ENCODE measurements at places on chromosomes 16 and 17. TPM values are rescaled to one million over a fixed set of nuclear protein-coding genes. Genes with fewer than 3 reads are reported as not detected.

HOXB1 gene
- not detected for total RNA-seq

PARD6A gene
- 5.6 TPM for total RNA-seq

GRCh38 chr17:2390199-2390836 is 10.5 kb downstream of the MNT start:
- H3K4me3 ChIP-seq, result no peak overlapping the region
- H3K27me3 ChIP-seq, result no peaks in the 10 kb centered on the region
- H3K4me1 ChIP-seq, result peaks cover 60% of the 10 kb centered on the region
- H3K27ac ChIP-seq, result peak overlapping the region; percentile 100

DNA sequence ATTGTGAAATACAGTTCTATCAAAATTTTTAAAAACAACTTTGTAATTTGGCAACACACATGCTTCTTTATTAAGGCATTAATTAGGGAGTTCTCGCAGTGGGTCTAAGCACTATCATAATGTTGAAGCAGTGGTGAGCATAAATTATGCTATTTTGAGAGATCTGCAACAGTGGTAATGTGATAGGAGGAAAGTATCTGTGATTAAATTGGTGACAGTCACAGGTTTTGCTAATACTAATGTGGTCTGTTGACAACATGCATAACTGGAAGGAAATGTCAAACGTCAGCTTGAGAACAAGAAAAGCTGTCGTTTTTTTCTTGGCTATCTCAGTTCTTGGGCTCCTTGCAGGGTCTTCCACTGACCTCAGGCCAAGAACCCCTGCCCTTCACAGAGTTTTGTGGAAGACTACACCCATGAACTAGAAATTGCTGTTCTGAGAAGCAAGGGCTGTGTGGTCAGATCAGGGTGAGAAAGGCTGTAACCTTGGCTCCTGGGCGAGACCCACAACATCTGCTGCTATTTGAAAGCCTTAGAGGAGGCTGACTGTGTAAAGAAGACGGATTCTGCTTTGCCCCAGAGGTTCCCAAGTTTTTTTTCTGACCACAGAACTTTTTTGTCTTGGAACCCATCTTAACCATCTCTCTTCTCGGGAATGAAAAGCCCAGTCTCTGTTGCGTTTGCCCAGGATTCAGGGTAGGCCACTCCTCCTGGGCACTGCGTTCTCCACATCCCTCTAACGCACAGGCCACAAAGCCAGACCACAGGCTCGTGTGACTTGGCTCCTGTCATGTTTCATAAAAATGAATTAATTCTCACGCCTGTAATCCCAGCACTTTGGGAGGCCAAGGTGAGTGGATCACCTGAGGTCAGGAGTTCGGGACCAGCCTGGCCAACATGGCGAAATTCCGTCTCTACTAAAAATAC is 13.9 kb downstream of the ATP2A1 start:
- H3K27me3 ChIP-seq, result no peaks in the 10 kb centered on the region
- peaks cover 15% of the 10 kb centered on the region for H3K4me1 ChIP-seq
- peaks cover 70% of the 10 kb centered on the region for H3K36me3 ChIP-seq
- peak overlapping the region; percentile 87 for H3K27ac ChIP-seq
- no peak overlapping the region for H3K4me3 ChIP-seq

DNA sequence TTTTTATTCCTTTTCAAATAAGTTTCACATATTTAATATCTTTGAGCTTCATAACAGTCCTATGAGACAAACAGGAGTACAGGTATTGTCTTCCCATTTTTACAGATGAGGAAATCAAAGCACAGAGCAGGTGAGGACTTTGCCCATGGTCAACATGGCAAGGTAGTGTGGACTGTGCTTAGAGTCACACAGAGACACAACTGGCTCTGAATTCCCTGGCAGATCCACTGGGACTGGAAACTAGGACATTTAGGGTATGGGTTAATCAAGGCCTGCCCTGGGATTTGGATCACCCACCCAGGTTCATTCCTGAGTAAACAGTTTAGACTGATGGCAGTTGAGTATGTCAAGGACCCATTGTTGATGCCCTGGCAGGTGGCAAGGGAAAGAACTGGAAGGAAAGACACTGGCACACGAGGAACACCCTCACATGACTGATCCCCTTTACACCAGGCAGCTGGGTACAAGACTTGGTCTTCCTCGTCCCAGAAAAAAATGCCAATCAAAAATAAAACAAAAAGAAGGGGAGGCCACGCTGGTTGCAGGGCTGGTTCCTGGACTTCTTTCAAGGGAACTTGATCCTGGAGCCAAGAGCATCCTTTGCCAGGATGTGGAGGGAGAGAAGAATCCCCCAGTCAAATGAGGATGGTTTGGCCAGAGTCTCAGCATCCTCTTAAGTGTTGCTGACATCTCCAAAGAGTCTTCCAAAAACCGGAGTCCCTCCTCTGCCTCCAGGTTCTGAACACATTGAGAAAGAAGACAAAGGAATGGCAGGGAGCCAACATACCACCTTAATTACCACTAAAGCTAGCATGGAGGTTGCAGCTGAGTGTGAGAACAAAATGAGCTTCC is 34.9 kb downstream of the CHD9 start:
- peaks cover 66% of the 10 kb centered on the region for H3K4me1 ChIP-seq
- peak overlapping the region; percentile 80 for H3K27ac ChIP-seq
- no peaks in the 10 kb centered on the region for H3K27me3 ChIP-seq
- no peaks in the 10 kb centered on the region for H3K36me3 ChIP-seq
- no peak overlapping the region for H3K4me3 ChIP-seq

GRCh38 chr17:50818921-50819657 is 16.3 kb upstream of the WFIKKN2 start:
- H3K27me3 ChIP-seq, result no peaks in the 10 kb centered on the region
- no peak overlapping the region for H3K4me3 ChIP-seq
- no peaks in the 10 kb centered on the region for H3K36me3 ChIP-seq
- no peaks in the 10 kb centered on the region for H3K4me1 ChIP-seq
- no peak overlapping the region for H3K27ac ChIP-seq
- no peak for DNase-seq

KIF2B gene
- total RNA-seq, result not detected

DNA sequence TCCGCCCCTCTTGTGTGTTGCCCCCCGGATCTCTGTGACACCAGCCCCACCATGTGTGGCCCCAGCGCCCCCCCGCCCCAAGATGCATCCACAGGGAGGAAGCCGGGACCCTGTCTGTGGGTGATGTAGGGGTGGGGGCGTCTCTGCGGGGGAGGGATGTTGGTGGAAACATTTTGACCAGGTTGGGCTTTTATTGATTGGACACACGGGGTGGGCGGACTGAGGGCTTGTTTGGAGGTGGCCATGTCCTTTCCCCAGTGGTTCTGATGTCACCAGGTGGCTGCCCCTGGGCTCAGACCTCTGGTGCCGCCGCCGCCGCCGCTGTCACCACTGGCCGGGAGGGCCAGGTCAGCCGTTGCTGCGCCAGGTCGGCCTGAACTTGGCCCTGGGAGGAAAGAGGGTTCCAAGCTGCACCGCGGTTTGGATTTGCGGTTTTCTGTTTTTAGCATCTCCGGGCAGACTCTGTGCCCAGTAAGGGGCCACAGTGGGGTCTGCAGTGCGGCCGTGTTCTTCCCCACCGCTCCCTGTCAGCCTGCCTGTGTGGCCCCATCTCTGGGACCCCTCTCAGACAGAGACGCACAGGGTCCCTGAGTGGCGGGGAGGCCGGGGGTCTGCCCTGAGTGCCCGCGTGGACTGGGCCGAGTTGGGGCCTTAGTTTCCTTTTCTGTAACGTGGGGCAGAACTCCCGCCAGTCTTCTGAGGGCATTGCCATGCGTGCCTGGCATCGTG is 19.8 kb downstream of the GSE1 start:
- no peak overlapping the region for H3K27ac ChIP-seq
- no peaks in the 10 kb centered on the region for H3K27me3 ChIP-seq
- H3K4me1 ChIP-seq, result peaks cover 44% of the 10 kb centered on the region
- no peak for DNase-seq

TOX3 gene
- total RNA-seq, result not detected

HSD17B1 gene
- 0.58 TPM for total RNA-seq

GRCh38 chr16:67246756-67247191 is 507 bp downstream of the FHOD1 start:
- peaks cover 45% of the 10 kb centered on the region for H3K4me1 ChIP-seq
- H3K36me3 ChIP-seq, result no peaks in the 10 kb centered on the region
- peak overlapping the region; percentile 99 for H3K27ac ChIP-seq
- H3K27me3 ChIP-seq, result no peaks in the 10 kb centered on the region
- peak overlapping the region; percentile 94 for H3K4me3 ChIP-seq

DNA sequence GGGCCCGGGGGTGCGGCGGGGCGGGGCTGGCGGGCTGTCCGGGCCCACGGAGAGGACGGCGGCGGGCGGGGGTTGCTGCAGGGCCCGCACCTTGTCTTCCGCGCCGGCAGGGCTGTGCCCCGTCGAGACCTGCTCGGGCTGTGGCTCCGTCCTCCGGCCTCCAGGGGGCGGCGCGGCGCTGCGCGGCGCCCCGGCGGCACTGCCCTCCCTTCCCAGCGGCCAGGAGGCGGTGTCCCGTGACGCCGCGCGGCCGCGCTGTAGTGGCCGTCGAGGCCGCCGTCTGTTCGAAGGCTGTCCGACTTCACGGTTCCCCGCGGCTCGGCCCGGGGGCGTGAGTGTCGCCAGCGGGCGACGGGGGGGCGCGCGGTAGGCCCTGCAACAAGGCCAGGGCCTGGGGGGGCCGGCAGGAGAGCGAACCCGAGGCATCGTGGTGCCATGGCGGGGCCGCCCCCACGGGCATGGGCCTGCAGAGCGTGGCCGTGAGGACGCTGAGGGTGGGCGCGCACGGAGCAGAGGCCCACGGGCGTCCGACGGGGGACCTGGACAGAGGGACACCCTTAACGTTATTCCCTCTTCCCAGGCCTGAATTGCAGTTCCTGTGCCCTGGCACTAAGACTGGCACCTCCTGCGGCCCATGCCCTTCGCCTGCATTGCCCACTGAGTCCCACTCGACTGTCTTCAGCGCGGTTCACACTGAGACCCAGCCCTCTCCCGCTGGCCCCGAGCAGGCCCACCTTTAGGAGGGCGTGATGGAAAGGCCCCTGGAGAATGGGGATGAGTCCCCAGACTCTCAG is at the start of gene PLEKHG4:
TSS of gene PLEKHG4 (plus strand) at position 237 of the 794 bp plus-strand sequence. CDS start at position 750, 513 bp downstream.
- no peaks in the 10 kb centered on the region for H3K27me3 ChIP-seq
- DNase-seq, result peak; percentile 80
- H3K27ac ChIP-seq, result no peak within 1 kb of the TSS
- peak within 1 kb of the TSS; percentile 59 for H3K4me3 ChIP-seq
- no peaks in the 10 kb centered on the region for H3K36me3 ChIP-seq

GRCh38 chr17:43530288-43531081 is 15.7 kb downstream of the ETV4 start:
- peak overlapping the region; percentile 71 for H3K27ac ChIP-seq
- peak overlapping the region; percentile 55 for H3K4me3 ChIP-seq
- no peaks in the 10 kb centered on the region for H3K27me3 ChIP-seq
- peaks cover 27% of the 10 kb centered on the region for H3K4me1 ChIP-seq
- H3K36me3 ChIP-seq, result peaks cover 13% of the 10 kb centered on the region
- DNase-seq, result peak; percentile 79

DNA sequence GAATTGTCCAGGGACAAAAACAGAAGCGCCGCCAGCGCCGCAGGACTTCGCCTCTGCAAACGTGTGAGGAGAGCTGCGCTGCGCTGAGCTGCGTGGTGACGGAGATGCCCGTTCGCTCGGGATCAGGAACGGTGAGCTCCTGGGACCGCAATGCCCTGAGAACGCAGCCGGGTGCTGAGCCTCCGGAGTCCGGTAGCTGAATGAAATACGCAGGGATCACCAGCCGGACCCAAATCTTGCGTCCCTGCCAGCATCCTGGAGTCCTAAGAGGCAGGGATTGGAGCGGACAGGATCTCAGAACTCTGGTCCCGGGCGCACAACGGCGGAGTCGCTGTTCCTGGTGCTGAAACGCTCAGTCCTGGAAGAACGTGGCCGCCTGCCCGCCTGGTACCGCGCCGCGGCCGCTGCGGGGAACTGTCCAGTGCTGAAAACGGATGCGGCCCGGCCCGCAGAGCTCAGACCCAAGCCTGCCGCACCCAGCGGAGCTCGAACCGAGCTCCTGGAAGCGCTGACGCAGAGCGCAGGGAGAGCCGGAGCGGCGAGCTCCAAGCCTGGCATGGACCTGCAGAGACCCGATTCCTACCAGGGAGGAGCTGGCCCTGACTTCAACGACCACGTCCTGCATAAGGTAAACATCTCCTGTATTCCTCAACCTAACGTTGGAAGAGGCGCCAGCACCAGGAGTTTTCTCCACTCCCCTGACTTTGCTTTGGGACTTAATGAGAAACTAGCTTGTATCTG is 41.5 kb downstream of the CD300LF start:
- no peak overlapping the region for H3K4me3 ChIP-seq
- DNase-seq, result peak; percentile 85
- H3K36me3 ChIP-seq, result no peaks in the 10 kb centered on the region
- H3K27me3 ChIP-seq, result peaks cover 3% of the 10 kb centered on the region

BCO1 gene
- total RNA-seq, result not detected

- H3K27me3 ChIP-seq, result peaks cover 4% of the 10 kb centered on the region
- no peaks in the 10 kb centered on the region for H3K4me1 ChIP-seq
- H3K36me3 ChIP-seq, result no peaks in the 10 kb centered on the region
Measured at GRCh38 chr16:86029131-86029741, 130.3 kb downstream of the IRF8 start.

GRCh38 chr17:50589095-50589705 is 28.7 kb downstream of the CACNA1G start:
- no peaks in the 10 kb centered on the region for H3K27me3 ChIP-seq
- H3K4me3 ChIP-seq, result no peak overlapping the region
- no peaks in the 10 kb centered on the region for H3K36me3 ChIP-seq
- H3K27ac ChIP-seq, result no peak overlapping the region
- no peak for DNase-seq
- peaks cover 3% of the 10 kb centered on the region for H3K4me1 ChIP-seq

DNA sequence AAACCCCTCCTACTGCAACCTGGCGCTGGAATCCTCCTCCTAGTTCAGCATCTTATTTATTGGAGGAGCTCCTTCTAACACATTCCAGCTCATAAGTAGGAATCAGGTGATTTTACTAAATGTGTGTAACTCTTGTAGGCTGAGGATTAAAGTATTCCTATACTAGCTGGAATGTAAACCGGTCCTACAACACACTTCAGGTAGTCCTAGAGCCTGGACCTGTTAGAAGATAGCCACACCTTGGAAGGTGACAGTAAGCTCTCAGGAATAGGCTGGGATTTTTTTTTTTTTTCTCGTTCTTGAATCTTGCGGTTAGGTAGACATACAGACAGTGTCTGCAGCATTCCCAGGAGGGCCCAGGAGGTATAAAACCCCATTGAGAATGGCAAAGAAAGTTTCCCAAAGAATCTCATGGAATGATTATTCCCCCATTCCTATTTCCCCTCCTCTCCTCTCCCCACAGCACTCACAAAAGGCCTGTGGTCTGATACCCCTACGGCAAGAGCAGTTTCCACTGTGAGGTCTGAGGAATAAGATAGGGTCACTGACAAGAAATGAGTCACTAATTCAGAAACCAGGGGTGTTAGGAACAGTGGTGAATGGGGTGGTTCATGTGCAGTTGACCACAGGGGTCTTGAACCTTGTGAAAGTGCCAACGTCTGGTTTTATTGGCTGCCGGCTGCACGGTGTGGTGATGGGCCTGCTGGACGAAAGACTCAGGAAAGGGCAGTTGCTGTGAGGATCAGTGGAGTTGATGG is 267.1 kb downstream of the UTP18 start:
- no peak overlapping the region for H3K27ac ChIP-seq
- no peaks in the 10 kb centered on the region for H3K36me3 ChIP-seq
- H3K27me3 ChIP-seq, result no peaks in the 10 kb centered on the region
- DNase-seq, result no peak

Data from psoas muscle (tissue), 8 donors.